ENCODE measurements at places on chromosomes 4 and X. TPM values are rescaled to one million over a fixed set of nuclear protein-coding genes. Genes with fewer than 3 reads are reported as not detected.

GRCh38 chrX:40402831-40403533 lies 177.8 kb upstream of the ATP6AP2 start:
- DNase-seq = no peak

- DNase-seq = no peak
Observed at GRCh38 chrX:108131471-108131870, 39.9 kb downstream of the ATG4A start.

- DNase-seq = no peak
Observed at GRCh38 chr4:152935143-152935542, 980 bp upstream of the FHDC1 start.

The SOX3 gene
- not detected for total RNA-seq

GRCh38 chr4:131613824-131614216 lies 1535.3 kb upstream of the PCDH10 start:
- DNase-seq = no peak

DNA sequence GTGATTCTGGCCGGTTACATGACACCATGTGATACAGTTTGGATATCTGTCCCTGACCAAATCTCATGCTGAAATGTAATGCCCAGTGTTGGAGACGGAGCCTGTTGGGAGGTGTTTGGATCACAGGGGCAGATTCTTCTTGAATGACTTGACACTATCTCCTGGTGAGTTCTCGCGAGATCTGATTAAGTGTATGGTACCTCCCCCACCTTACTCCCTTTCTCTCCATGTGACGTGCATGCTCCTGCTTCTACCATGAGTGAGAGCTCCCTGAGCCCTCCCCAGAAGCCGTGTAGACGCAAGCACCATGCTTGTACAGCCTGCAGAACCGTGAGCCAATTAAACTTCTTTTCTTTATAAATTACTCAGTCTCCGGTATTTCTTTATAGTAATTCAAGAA lies 23.6 kb downstream of the CPE start:
- no peak for DNase-seq

The AR gene
- total RNA-seq = 0.33 TPM

- no peak for DNase-seq
Observed at GRCh38 chr4:80043541-80043940, 29.5 kb downstream of the ANTXR2 start.

The LDB2 gene
- not detected for total RNA-seq

The SLITRK4 gene
- not detected for total RNA-seq

DNA sequence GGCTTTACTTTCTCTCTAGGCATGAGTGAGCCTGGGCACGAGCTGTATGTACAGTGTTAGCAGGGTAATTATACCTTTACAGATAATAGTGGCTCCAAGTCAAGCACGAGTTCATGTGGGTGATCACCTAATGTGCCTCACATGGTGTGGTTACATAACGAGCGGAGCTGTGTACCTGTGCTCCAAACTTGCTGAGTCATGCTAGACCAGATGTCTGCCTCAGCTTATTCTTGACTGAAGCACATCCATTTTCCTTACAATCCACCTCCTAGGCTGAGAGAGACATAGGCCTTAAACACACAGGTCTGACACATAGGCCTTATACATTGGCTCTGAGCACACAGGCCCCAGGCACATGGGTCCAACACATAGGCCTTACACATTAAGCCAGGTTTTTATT lies 426.6 kb downstream of the GPAT3 start:
- no peak for DNase-seq

DNA sequence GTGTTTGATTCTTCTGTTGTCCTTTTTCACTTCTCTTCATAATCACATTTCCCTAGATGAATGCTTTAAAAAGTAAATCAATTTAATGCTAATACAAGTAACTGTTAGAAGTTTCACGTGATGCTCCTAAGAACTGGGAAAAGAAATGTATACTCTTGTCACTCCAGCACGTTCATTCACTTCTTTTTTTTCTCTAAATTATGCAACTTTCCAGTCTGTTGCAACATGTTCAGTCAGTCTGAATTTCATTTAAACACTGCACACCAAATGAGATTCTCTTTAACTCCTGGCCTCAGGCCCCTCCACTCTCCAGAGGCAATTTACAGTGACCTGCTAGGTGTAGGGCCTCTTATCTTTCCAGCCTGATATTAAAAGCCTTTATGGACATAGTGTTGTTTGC lies 321.9 kb downstream of the HS3ST1 start:
- DNase-seq = no peak

The NHSL2 gene
- total RNA-seq = 8.7 TPM

The IL21 gene
- 2.8 TPM for total RNA-seq

- no peak for DNase-seq
Observed at GRCh38 chr4:53039741-53040458, 177.8 kb downstream of the RASL11B start.

DNA sequence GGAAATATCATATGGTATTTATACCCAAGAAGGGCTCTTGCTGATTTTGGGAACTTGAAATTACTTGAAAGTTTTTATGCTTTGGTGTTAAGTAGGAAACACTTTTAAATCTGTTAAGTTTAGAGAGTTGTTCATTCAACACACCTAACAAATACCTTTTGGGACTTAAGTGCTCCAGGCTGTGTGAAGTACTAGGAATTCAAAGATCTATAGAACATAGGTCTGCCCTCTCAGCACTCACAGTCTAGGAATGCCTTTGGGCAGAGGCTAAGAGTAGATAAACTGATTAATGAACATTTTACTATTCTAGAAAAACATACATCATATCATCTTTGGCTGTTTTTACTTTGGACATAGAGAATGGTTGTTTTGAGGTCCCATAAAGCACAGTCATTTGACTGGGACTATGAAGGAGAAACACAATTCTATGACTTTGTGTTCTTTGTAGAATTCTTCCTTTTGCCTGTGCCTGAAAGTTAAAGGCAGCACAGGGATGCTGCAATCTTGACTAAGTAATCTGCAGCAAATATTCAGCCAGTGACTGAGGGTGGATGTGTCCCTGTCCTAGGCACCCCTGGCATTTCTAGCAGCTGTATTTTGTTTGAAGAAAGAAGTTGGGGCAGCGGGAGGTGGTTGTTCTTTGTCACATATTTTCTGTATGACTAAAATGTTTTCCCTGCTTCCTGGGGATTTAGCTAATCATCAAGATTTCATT lies 8.3 kb downstream of the BMP3 start:
- DNase-seq = no peak

DNA sequence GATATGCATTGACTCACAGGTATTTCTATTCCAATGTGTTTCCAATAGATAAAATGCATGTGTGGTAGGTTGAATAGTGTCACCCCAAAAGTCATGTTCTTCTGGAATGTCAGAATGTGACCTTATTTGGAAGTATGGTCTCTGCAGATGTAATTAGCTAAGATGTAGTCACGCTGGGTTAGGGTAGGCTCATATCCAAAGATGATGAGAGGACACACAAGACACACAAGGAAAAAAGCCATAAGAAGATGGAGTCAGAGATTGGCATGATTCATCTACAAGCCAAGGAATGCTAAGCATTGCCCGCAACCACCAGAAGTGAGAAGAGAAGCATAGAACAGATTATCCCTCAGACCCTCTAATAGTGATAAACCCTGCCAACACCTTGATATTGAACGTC lies 17.5 kb downstream of the ZNF330 start:
- no peak for DNase-seq

The RASGEF1B gene
- 3.4 TPM for total RNA-seq

- no peak for DNase-seq
Observed at GRCh38 chrX:2334237-2334636, 166.5 kb downstream of the DHRSX start.

- no peak for DNase-seq
Observed at GRCh38 chrX:46130247-46130646, 415.0 kb downstream of the ZNF674 start.

GRCh38 chrX:32280489-32280888 lies 930.9 kb downstream of the DMD start:
- DNase-seq = no peak

GRCh38 chr4:22874334-22874912 lies 181.7 kb downstream of the GBA3 start:
- DNase-seq = no peak

- DNase-seq = no peak
Observed at GRCh38 chr4:2077537-2078460, 18.7 kb downstream of the NAT8L start.

The SLAIN2 gene
- 62.4 TPM for total RNA-seq

DNA sequence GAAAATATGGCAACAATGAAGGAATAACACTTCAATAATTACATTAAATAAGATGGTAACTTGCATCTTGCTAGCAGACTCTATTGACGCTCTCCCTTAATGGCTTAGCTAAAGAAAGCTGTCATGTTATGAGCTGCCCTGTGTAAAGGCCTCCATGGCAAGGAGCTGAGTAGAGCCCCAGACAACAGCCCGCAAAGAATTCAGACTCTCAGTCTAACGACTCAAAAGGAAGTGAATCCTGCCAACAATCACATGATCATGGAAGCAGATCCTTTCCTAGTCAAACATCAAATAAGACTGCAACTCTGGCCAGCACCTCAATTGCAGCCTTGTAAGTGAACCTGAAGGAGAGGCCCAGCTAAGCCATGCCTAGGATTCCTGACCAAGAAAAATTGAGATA lies 157.6 kb downstream of the MAB21L2 start:
- DNase-seq = no peak

GRCh38 chrX:16825264-16826035 lies 39.2 kb downstream of the TXLNG start:
- DNase-seq = no peak

DNA sequence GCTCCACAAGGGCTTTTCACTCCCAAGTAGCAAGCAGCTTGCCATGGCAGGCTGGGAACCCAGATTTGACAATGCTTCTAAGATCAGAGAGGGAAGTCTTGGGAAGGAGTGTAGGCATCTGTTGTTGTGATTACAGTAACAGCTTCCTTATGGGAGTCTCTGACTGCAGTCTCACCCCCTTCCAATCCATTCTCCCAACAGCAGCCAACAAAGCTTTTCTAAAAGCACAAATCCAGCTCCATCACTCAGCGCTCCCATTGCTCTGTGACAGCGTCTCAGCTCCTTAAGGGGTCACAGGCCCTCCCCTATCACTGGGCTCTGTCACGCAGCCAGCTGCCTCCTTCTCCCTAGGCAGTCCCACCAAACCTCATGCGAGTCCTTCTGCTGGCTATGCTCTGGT lies 7.1 kb downstream of the IGFBP7 start:
- no peak for DNase-seq

The PDK3 gene
- total RNA-seq = 29.0 TPM

The MTMR8 gene
- total RNA-seq = 5.5 TPM

DNA sequence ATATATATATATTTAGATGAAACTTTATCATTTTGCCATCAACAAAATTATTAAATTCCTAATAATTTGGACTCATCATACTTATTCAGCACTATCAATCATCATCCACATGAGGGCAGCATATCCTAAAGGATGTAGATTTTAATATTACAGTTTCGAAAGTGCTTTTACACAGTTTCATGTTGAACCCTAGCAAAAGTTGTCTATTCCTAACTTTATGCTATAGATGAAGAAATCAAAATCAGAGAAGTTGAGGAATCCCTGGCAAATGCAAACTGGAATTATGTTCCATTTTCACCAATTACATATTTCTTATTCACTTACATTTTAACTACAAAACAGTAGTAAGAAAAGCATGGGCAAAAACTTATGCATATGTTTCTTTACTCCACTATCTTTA lies 36.6 kb upstream of the UGT2A1 start:
- no peak for DNase-seq

The OGT gene
- 382 TPM for total RNA-seq

DNA sequence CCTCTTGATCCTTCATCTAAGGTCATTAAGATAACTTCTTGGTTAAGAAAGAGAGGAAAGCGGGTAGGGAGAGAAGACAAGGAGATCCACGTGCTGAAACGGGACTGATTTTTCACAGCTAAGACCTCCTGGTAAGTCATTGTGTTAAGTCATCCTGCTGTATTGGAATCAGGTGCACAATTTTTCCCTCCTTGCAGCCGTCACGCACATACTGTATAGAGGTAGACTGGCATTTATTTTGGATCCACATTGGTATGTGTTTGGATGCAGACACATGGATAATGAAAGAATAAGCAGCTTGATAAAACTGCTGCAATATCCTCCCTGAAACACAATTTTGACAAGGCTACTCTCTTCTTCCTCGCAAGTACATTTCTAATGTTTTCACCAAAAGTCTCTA lies 60.1 kb upstream of the NAP1L5 start:
- no peak for DNase-seq

The GLRA2 gene
- total RNA-seq = not detected

DNA sequence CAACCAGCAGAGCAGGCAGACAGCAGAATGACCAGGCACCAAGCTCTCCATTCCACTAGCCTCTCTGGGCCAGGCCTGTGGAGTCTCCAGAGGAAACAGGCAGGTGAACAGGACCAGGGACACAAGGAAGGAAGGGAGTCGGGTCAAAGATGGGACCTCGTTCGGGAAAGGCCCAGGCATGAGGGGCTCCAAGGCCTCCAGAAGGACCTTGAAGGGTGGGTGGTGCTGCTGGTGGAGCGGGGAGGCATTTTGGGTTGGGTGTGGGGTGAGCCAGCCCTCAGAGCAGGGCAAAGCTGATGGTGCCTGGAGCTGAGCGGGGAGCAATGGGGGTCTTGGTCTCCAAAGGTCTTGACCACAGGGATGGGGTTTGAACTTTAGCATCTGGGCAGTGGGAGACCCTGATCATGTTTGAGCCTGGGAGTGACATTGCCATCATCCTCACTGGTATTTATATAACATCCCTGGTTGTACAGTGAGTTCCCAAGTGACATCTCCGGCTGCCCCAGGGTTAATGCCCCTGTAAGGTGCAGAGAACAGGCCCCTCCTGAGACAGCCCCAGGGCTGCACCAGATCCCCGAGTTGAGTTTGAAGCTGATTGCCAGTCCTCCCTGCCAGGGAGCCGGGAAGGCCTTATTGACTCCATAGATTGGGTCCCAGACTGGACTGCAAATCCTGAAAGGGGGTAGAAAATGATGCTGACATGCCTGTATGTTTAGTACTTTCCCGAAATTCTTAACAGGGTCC lies 52.7 kb downstream of the PSAPL1 start:
- DNase-seq = no peak

DNA sequence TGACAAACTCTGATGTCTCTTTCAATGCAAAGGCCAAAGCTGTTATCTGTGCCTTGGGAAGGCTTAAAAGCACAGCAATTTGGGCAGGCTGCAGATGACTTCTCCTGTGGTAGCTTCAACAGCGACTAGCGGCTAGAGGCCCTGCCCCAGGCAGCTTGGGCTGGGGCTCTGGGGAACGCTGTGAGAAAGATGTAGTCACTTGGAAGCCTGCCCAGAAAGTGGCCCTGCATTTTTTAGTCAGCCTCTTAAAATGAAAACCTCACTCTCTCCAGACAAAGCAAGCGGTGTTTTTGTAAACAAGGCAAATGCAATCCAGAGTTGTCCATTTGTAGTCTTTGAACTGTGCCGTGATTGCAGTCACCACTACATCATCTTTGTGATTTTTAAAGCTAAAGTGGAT lies 27.5 kb downstream of the PCYT1B start:
- DNase-seq = no peak
